Amniotic stem cell (primary cell): ENCODE measurements at places on chromosomes 4 and X.
A peak's percentile ranks its signal among the peaks of the same experiment; 100 is the strongest.

DNA sequence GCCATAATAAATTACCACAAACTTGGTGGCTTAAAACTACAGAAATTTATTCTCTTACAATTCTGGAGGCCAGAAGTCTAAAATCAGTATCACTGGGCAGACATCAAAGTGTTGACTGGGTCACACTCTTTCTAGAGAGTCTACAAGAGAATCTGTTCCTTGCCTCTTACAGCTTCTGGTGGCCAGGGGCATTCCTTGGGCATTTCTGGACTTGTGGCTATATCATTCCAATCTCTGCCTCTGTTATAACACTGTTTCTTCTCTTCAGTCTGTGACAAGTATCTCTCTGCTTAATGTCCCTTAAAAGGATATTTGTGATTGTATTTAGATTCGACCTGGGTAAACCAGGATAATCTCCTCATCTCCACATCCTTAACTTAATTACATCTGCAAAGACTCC, 207.3 kb upstream of the DCAF8L1 start:
- DNase-seq = no peak

DNA sequence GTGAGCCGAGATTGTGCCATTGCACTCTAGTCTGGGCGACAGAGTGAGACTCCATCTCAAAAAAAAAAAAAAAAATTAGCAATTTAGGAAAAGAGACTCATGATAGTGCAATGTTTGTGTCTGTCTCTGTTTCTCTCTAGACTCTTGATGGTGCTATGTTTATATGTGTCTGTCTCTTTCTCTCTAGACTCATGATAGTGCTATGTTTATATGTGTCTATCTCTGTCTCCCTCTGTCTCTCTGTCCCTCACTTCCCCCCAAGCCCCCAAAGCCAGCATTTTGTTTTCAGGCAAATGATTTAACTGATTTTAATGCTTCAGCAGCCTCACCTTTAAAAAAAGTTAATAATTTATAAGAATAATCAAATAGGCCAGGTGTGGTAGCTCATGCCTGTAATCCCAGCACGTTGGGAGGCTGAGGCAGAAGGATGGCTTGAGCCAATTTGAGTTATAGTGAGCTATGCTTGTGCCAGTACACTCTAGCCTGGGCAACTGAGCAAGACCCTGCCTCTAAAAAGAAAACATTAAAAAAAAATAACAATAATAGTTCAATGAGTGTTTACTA, 6.9 kb downstream of the MOB1B start:
- no peak for DNase-seq

DNA sequence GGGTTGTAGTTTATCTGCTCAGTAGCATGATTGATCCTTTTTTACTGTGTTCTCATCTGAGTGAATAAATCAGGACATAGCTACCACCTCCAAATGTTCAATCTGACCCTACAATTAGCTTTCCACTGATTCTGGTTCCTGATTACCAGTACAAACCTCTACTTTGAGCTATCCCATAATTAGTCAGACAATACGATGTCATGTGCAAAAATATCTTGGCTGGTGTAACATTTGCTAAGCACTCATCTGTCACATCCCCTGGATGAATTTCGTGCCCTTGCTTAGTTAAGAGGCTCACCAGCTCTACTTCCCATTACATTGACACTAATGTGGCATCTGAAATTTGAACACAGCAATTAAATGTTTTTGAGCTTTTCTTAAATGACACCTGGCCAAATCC, 1101.0 kb upstream of the PCDH7 start:
- no peak for DNase-seq

- DNase-seq = no peak
These were observed 1080.9 kb downstream of the FAT4 start for GRCh38 chr4:126395664-126396063.

GRCh38 chr4:149796381-149796780, 19.3 kb downstream of the IQCM start:
- no peak for DNase-seq

DNA sequence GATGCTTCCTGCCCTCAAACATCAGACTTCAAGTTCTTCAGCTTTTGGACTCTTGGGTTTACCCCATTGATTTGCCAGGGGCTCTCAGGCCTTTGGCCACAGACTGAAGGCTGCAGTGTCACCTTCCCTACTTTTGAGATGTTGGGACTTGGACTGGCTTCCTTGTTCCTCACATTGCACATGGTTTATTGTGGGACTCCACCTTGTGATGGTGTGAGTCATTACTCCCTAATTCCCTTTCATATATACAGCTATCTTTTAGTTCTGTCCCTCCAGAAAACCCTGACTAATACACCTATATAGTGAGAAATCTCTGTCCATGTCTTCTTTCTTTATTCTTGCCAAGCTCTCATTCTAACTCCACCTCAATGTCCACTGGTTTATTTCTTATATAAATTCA, 736.9 kb upstream of the HS3ST1 start:
- DNase-seq = no peak

DNA sequence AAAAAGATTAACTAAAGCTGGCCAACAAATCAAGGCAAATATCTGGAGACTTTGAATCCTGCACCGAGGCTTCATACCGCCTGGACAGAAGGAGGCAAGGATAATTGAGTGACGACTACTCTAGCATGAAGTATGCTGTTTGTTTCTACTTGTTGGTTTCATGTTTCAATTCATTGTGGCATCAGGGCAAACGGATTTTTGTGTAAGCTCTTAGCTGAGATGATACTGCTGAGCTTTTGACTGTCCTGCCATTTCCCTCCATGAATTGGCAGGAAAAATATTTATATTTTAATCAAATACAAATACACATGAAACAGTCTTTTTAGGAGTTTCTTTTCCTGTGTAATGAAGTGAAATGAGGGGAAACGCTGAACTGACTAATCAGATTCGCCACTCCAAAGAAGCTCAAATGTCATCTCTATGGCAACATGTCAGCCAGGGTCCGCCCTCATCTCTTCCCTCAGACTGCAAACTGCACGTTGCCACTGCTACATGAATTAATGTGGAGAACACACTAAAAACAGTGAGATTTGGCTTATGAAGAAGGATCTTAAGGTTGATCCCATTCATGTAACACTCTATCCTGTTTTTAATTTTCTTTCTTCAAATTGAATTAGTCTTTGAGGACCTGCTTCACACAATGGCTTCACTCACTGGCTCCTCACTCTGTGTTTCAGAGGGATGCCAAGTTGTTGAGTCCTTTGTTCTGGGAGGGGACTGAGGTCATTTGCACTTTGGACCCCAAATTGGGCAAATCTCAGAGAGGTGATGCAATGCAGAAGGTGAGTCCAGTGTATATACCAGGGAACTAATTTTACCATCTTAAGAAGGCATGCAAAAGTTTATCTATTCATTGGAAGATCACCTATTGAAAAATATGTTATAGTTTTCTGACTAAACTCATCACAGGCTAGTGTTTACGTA, 149.6 kb upstream of the MID1 start:
- peak; percentile 31 for DNase-seq

DNA sequence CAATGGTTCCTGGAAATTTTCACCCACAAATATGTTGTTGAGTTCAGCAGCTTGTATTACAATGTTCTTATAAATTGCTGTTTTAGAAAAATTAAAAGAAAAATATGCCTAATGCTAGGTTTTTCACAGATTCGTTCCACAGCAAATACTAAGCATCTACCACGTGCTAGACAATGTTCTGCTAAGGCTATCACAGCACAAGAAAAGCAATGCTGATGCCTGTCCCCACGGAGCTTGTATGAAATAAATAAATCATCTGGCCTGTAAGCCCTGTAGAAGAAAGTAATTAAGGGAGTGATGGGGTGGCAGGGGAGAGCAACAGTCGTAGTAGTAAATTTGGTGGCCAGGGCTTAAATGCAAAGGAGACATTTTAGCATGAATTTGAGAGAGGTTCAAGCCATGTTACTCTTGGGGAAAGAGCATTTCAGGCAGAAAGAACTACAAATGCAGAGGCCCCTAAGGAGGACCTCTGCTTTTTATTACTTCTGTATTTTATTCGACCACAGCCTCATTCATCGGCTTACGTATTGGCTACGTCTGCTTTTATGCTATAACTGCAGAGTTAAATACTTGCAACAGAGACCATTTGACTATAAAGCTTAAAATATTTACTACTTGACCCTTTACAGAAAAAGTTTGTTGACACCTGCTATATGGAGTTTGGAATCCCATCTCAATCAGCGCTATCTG, 36.3 kb downstream of the ARAP2 start:
- no peak for DNase-seq

DNA sequence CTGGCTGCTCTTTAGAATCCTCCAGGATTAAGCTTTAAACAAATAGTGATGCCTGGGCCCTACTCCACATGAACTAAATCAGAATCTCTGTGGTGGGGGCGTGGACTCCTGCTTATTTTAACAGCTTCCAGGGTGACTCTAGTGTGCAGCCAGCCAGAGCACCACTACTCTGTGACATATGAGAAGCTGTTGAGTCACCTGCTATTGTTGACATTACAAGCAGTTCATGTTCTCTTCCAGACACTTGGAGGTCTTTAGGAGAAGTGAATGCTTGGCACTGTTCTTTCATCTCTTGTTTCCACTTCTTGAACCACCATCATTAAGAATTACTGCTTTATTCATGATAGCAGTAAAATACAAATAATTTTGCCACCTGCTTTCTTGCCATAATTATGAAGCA, 426 bp upstream of the C4orf51 start:
- DNase-seq = peak; percentile 66

GRCh38 chrX:130118441-130119311, 8.4 kb upstream of the ELF4 start:
- DNase-seq = no peak

DNA sequence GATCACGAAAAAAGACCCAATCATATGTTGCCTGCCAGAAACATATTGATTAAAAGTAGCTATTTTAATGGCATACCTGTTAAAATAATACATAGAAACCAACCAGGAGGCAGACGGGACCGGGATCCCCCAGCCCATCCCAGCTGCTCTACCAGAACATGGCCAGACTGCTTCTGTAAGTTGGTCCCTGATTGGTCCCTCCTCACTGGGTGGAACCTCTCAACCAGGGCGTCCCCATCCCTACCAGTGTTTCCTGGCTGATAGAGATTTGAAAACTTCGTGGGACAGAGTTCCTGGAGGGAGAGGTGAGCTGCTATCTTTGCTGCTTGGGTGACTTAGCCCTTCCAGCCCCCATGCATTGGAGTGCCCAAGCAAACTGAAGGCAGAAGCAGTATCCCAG, 256.2 kb downstream of the TRAM1L1 start:
- no peak for DNase-seq

DNA sequence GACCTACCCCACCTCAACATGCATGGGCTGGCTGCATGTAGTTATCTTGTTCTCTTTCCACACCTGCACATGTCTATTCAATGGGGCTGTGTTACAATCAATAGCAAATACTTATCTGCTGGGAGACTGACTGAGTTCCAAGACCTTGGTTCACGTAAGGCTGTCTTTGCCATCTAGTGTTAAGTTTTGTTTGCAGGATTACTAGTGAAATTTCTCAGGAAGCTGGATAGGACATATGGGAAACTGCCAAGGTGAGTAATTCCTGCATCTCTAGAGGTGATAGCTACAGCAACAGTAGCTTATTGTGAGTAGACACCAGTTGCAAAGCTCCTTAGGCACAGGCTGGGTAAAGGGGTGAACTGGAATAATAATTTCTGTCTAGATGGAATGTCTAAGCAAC, 177.5 kb downstream of the ENOX2 start:
- DNase-seq = no peak

GRCh38 chr4:182724414-182724813, 192.8 kb downstream of the DCTD start:
- no peak for DNase-seq

GRCh38 chr4:88225232-88226105, 58.9 kb downstream of the PPM1K start:
- DNase-seq = no peak

GRCh38 chrX:16603822-16604221, 46.1 kb upstream of the S100G start:
- no peak for DNase-seq

DNA sequence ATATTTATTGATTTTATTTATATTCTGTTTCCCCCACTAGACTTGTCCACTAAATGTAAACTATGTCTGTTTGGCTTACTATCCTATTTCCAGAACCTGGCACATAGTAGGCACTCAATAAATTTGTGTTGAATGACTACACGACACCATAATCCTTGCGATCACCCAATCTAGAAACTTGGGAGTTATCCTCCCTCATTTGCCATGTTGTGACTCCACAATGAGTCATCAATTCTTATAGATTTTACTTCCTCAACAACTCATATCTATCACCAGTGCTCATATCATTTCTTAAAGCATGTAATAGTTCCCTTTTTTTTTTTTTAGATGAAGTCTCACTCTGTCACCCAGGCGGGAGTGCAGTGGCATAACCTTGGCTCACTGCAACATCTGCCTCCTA, 39.9 kb upstream of the VAMP7 start:
- no peak for DNase-seq

GRCh38 chr4:168541266-168541953, 44.6 kb downstream of the PALLD start:
- DNase-seq = no peak

DNA sequence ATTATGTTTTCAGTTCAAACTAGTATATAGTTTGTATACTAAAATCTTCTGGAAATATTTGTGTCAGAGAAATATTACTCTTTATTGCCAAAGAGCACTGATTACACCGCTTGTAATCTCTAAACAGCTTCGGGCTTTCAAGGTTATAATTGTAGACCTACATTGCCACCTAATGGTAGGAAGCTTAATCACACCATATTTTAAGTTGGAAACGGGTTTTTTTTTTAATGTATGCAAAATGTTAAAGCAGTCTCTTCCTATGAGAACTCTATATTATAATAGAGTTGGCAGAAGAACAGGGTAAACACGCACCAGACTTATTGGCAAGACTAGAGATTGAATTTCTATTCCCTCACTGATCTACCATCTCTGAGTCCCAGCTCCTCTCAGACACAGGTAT, 19.5 kb upstream of the NFXL1 start:
- peak; percentile 47 for DNase-seq

DNA sequence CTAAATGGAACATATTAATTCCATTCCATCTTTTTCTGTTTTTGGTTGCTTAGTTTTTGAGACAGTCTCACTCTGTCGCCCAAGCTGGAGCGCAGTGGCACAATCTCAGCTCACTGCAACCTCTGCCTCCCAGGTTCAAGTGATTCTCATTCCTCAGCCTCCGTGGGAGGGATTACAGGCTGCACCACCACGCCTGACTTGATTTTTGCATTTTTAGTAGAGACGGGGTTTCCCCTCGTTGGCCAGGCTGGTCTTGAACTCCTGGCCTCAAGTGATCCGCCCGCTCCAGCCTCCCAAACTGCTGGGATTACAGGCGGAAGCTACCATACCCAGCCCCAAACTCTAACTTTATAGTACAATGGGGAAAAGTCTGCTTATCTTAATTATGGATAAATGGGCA, 11.2 kb downstream of the HNRNPD start:
- DNase-seq = no peak

DNA sequence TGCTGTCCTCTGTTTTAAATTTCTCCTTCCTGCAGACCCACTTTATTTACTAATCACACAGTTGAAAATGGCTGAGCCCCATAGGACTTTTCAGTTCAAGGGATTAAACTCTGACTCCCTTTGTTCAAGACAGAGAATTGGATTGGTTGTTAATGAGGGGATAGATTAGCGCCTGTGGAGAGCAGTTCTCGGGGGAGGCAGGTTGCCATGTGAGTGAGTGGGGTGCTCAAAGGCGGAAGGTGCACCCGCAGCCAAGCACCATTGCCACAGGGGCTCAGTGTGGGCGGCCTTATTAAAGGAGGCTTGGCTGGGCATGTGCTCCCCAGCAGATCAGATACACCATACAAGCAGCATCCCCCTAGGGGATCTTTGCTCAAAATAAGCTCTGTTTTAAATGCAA, 7.9 kb upstream of the CBR4 start:
- DNase-seq = no peak
